Cardiac ventricle fibroblast (primary cell): ENCODE measurements at places on chromosomes 2 and 18. TPM values are rescaled to one million over a fixed set of nuclear protein-coding genes. Genes with fewer than 3 reads are reported as not detected.

GULP1 gene
- 2.4 and 3.2 TPM in 2 replicates for total RNA-seq

PJVK gene
- 1.4 and 1.9 TPM in 2 replicates for total RNA-seq

SCN7A gene
- total RNA-seq = 0.06 TPM in 1 of 2 replicates, not detected in the other

ARL5A gene
- total RNA-seq = 36.4 and 47.7 TPM in 2 replicates

HOXD13 gene
- not detected in 2 replicates for total RNA-seq

RGPD4 gene
- total RNA-seq = not detected in 2 replicates

CNOT11 gene
- total RNA-seq = 19.5 and 24.3 TPM in 2 replicates

TBR1 gene
- not detected in 2 replicates for total RNA-seq

DLX1 gene
- 0.12 TPM in 1 of 2 replicates, not detected in the other for total RNA-seq

SLC11A1 gene
- not detected in 2 replicates for total RNA-seq

TCF23 gene
- 0.10 and 0.44 TPM in 2 replicates for total RNA-seq

L3MBTL4 gene
- not detected in 2 replicates for total RNA-seq

LCT gene
- not detected in 2 replicates for total RNA-seq

IL18R1 gene
- total RNA-seq = 13.1 and 31.8 TPM in 2 replicates

ANKRD39 gene
- total RNA-seq = 7.4 and 10.8 TPM in 2 replicates

TXNDC2 gene
- total RNA-seq = 0.19 TPM in 1 of 2 replicates, not detected in the other

OR6B3 gene
- total RNA-seq = not detected in 2 replicates

SLC14A1 gene
- total RNA-seq = 1.0 and 4.1 TPM in 2 replicates

FBXO41 gene
- total RNA-seq = 1.7 and 2.4 TPM in 2 replicates

ABCB11 gene
- total RNA-seq = 0.37 and 0.39 TPM in 2 replicates

SLC35F6 gene
- total RNA-seq = 33.6 and 36.0 TPM in 2 replicates

MOGAT1 gene
- total RNA-seq = not detected in 2 replicates

CFC1 gene
- total RNA-seq = not detected in 2 replicates

CCT7 gene
- 202 and 219 TPM in 2 replicates for total RNA-seq

ANKRD30B gene
- total RNA-seq = not detected in 2 replicates

KCNK3 gene
- 1.1 and 1.2 TPM in 2 replicates for total RNA-seq

PIEZO2 gene
- total RNA-seq = 1.2 and 2.1 TPM in 2 replicates

CBLN2 gene
- not detected in 2 replicates for total RNA-seq

DIPK1C gene
- total RNA-seq = not detected in 2 replicates

DLGAP1 gene
- total RNA-seq = not detected in 2 replicates

SAG gene
- total RNA-seq = not detected in 2 replicates

CMPK2 gene
- 0.31 and 3.2 TPM in 2 replicates for total RNA-seq

SCN1A gene
- total RNA-seq = not detected in 2 replicates

IGFBP5 gene
- 5.1 and 5.3 TPM in 2 replicates for total RNA-seq

ELMOD3 gene
- total RNA-seq = 4.8 and 7.2 TPM in 2 replicates

SLC9A4 gene
- total RNA-seq = not detected in 2 replicates

GPR39 gene
- 0.06 and 0.34 TPM in 2 replicates for total RNA-seq

SPDYA gene
- 0.10 and 0.62 TPM in 2 replicates for total RNA-seq

SIX2 gene
- 130 and 146 TPM in 2 replicates for total RNA-seq
